Bronchial smooth muscle cell (primary cell): ENCODE measurements at places on chromosomes 6 and 20. TPM values are rescaled to one million over a fixed set of nuclear protein-coding genes. Genes with fewer than 3 reads are reported as not detected.

The INSM1 gene
- not detected in 2 replicates for total RNA-seq

The IL20RA gene
- total RNA-seq: 0.17 and 0.32 TPM in 2 replicates

The ID4 gene
- 6.7 and 14.2 TPM in 2 replicates for total RNA-seq

The TULP4 gene
- total RNA-seq: 71.1 and 96.4 TPM in 2 replicates

The PCMTD2 gene
- total RNA-seq: 35.5 and 53.5 TPM in 2 replicates

The ZBP1 gene
- total RNA-seq: not detected in 2 replicates

The SYTL3 gene
- total RNA-seq: 9.5 and 10.6 TPM in 2 replicates

The MRPS26 gene
- 39.1 and 46.0 TPM in 2 replicates for total RNA-seq

The PRICKLE4 gene
- 0.16 TPM in 1 of 2 replicates, not detected in the other for total RNA-seq

The UBE3D gene
- total RNA-seq: 3.6 and 4.4 TPM in 2 replicates

The TMEM217 gene
- 1.3 and 2.0 TPM in 2 replicates for total RNA-seq

The BPIFB1 gene
- total RNA-seq: not detected in 2 replicates
